PC-9 (cell line): ENCODE measurements at places on chromosomes 5 and 9. TPM values are rescaled to one million over a fixed set of nuclear protein-coding genes. Genes with fewer than 3 reads are reported as not detected.
A peak's percentile ranks its signal among the peaks of the same experiment; 100 is the strongest.

DNA sequence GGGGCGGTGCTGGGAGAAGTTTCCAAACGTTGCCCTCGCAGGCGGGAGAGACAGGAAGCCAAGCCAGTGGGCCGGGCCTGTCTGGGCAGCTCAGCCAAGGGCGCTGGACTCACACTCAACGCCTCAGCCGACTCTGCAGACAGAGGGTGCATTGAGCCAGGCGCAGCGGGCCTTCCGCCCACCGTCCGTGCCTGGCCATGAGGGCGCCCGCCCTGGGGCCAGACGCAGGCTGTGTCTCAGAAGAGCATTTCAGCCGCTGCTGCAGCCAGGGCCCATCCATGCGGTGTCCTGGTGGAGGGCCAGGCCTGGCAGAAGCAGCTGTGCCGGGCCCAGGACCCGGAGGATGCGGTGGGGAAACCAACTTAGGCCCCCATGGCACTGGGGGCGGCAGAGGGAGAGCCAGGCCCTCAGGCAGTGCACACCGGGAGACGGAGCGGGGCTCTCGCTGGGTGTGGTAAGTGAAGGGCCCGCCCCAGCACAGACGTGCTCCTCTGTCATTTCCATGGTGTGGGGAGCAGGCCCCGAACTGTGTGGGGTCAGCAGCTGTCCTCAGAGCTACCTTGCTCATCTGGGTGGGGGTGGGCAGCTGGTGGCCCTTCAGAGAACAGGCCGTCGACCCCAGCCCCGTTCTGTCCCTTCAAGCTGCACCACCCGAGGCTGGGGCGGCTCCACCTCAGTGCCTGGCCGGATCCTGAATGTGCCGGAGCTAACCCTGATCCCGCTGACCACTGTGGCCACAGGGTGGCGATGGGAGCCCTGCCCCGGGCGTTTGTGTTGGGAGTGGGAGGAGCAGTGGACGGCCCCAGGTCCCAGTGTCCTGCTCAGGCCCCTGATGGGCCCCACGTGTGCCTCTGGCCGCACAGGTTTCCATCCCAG, 18.0 kb downstream of the DNLZ start:
- peaks cover 7% of the 10 kb centered on the region; the same call in 1 of the 2 replicates for H3K4me1 ChIP-seq
- no peaks in the 10 kb centered on the region for H3K36me3 ChIP-seq
- no peak overlapping the region for H3K4me3 ChIP-seq
- no peak overlapping the region for H3K27ac ChIP-seq

- peaks cover 7% of the 10 kb centered on the region; the same call in 1 of the 2 replicates for H3K27me3 ChIP-seq
- DNase-seq = no peak
- no peak overlapping the region for H3K4me3 ChIP-seq
- no peaks in the 10 kb centered on the region for H3K36me3 ChIP-seq
Measured at GRCh38 chr5:8961956-8962355, 583.9 kb downstream of the SEMA5A start.

SLC44A1 gene
- total RNA-seq = 70.2 and 95.2 TPM in 2 replicates

- no peak overlapping the region for H3K4me3 ChIP-seq
- H3K27ac ChIP-seq = no peak overlapping the region
- peaks cover 90% of the 10 kb centered on the region for H3K27me3 ChIP-seq
- H3K36me3 ChIP-seq = no peaks in the 10 kb centered on the region
- DNase-seq = peak; percentile 16
- H3K4me1 ChIP-seq = no peaks in the 10 kb centered on the region
Measured at GRCh38 chr9:132141948-132142594, 19.8 kb upstream of the NTNG2 start.

BTNL8 gene
- total RNA-seq = not detected in 2 replicates

GRCh38 chr9:92349771-92350739, 24.3 kb downstream of the CENPP start:
- H3K36me3 ChIP-seq = no peaks in the 10 kb centered on the region
- no peaks in the 10 kb centered on the region for H3K27me3 ChIP-seq
- no peak overlapping the region for H3K27ac ChIP-seq
- no peaks in the 10 kb centered on the region for H3K4me1 ChIP-seq
